ENCODE measurements at places on chromosomes 1 and 21.
A peak's percentile ranks its signal among the peaks of the same experiment; 100 is the strongest.

GRCh38 chr1:119656410-119656955, 8.4 kb upstream of the ZNF697 start:
- DNase-seq, result no peak

DNA sequence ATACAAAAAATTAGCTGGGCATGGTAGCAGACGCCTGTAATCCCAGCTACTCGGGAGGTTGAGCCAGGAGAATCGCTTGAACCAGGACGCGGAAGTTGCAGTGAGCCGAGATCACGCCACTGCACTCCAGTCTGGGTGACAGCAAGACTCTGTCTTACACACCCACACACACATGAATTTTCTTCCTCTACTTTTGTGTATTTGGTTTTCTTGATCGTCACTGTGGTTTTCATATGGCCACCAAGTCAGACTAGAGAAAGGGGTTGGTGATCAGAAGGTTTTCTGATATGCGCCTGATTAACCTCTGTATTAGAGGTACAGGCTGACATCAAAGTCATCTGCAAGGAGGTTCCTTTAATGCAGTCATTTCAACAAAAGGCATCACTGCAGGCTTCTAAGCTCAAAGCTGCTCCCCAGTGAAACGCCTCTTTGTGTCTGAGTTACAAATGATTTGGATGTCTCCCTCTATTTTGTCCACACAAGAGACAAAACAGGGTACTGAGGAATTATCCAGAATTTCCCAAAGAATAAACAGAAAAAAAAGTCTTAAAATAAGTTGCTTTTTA, 11.1 kb downstream of the SH2D1B start:
- no peak for DNase-seq

GRCh38 chr1:245776694-245777332, 622.0 kb downstream of the KIF26B start:
- DNase-seq, result no peak

DNA sequence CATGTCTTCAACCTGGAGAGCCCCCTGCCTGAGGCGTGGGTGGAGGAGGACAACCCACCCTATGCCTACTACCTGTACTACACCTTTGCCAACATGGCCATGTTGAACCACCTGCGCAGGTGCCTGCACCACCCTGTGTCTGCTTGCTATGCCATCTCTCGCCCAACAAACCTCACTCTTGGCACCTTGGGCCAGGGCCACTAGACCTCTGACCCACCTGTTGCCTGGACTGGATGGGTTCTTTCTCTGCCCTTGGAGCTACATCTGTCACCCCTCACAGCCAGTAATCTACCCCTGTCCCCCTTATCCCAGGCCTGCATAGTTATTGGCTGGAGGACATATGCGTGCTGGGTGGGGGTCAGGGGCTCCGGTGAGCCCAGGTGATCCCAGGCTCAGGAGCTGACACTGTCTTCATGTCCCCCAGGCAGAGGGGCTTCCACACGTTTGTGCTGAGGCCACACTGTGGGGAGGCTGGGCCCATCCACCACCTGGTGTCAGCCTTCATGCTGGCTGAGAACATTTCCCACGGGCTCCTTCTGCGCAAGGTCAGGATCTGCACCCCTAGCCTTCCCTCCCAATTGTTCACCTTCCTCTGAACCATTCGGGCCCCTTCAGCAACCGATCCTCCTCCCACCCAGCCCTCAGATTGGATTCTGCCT, 9.9 kb downstream of the AMPD2 start:
- no peak for DNase-seq

GRCh38 chr1:53639996-53640700, 98.8 kb downstream of the GLIS1 start:
- DNase-seq, result no peak

GRCh38 chr21:45615145-45615711, 28.3 kb upstream of the PCBP3 start:
- no peak for DNase-seq

- DNase-seq, result no peak
These were observed 4.1 kb upstream of the KRTAP12-2 start for GRCh38 chr21:44670642-44671432.

GRCh38 chr1:234980645-234981396, 147.8 kb downstream of the TOMM20 start:
- DNase-seq, result peak; percentile 42
